ENCODE measurements at places on chromosomes 1 and 21. TPM values are rescaled to one million over a fixed set of nuclear protein-coding genes. Genes with fewer than 3 reads are reported as not detected.

ARL8A gene
- 25.2 TPM for total RNA-seq

SLC26A9 gene
- total RNA-seq, result not detected

LCE2B gene
- not detected for total RNA-seq

NEK7 gene
- total RNA-seq, result 293 TPM

HUNK gene
- under 0.01 TPM for total RNA-seq

TDRD5 gene
- total RNA-seq, result not detected

SDC3 gene
- total RNA-seq, result 23.4 TPM

USP21 gene
- total RNA-seq, result 5.3 TPM

A3GALT2 gene
- total RNA-seq, result not detected

TEX38 gene
- not detected for total RNA-seq

MLLT11 gene
- 4.2 TPM for total RNA-seq

OR2T35 gene
- total RNA-seq, result not detected

F5 gene
- total RNA-seq, result under 0.01 TPM

IL12RB2 gene
- not detected for total RNA-seq

MIS18A gene
- total RNA-seq, result 6.4 TPM

MECR gene
- 18.0 TPM for total RNA-seq

CSF3R gene
- total RNA-seq, result not detected

MFSD2A gene
- 1.8 TPM for total RNA-seq

TAF12 gene
- 53.9 TPM for total RNA-seq

MAB21L3 gene
- total RNA-seq, result 0.06 TPM

ASB17 gene
- total RNA-seq, result not detected

CNIH4 gene
- 84.8 TPM for total RNA-seq

OR6K3 gene
- total RNA-seq, result not detected

SLFNL1 gene
- 0.26 TPM for total RNA-seq

S100A7A gene
- not detected for total RNA-seq

CR1L gene
- not detected for total RNA-seq

KRTAP13-2 gene
- not detected for total RNA-seq

PADI2 gene
- under 0.01 TPM for total RNA-seq

ZFP69 gene
- total RNA-seq, result 3.8 TPM

FCRL2 gene
- total RNA-seq, result not detected

CD1C gene
- total RNA-seq, result not detected
